ENCODE measurements at places on chromosomes 13 and 19.
A peak's percentile ranks its signal among the peaks of the same experiment; 100 is the strongest.

DNA sequence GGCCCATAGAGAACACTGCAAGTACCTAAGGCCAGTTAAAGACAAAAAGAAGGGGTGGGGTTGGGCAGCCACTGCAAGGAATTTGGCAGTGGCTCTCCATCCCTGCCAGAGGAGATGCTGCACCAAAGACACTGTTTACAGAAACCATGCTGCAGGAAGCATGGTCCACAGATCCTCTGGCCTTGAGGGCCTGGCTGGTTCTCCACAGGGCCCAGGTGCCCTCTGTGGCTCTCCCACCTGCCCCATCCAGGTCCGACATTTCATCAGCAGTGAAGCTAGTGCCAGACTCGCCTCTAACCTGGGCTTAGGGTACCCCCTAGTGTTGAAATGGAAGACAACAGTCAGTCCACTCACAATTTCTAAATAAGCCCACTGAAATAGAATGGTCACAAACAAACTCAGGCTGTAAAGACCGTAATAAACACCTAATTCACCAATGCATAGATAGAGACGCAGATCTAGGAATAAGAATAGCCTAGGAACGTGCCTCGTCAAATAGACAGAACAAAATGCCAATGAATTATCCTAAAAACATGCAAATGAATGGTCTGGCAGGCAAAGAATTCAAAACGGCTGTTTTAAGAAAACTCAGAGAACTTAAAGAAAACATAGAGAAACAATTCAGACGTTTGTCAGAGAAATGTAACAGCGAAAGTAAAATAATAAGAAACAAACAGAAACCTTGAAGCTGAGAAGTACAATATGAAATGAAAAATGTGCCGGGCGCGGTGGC, 23.3 kb downstream of the LYPD4 start:
- DNase-seq = peak; percentile 88

DNA sequence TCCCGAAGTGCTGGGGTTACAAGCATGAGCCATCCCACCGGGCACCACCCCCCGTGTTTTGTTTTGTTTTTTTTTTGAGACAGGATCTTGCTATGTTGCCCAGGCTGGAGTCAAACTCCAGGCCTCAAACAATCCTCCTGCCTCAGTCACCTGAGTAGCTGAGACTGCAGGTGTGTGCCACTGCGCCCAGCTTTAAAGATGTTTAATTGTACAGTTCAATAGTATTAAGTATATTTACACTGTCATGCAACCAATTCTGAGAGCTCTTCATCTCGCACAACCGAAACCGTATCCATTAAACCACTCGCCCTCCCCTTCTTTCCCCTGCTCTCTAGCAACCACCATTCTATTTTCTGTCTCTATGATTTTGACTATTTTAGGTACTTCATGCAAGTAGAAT, 15.6 kb downstream of the NUCB1 start:
- DNase-seq = no peak

GRCh38 chr19:41353466-41354342, at the start of gene TGFB1:
Gene TGFB1 (minus strand): TSS chr19:41353922. CDS start chr19:41353044, 878 bp downstream.
- DNase-seq = peak; percentile 98

GRCh38 chr13:99955107-99955746, 16.3 kb downstream of the ZIC5 start:
- no peak for DNase-seq

DNA sequence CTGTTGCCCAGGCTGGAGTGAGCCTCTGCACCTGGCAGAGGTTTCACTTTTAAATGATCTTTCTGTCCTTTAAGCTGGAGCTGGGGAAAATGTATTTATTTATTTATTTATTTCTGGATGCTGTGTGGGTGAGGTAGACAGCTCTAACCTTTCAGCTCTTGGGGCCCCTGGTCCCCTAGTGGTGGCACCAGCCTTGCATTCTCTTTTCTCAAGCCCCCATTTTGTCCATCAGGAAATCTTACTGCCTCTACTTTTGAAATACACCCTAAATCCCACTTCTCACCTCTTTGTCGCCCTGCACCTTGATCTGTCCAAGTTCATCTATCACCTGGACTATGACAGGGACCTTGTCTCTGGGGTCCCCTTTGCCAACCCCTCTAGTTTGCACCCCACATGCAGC, 2.1 kb upstream of the B9D2 start:
- peak; percentile 47 for DNase-seq

DNA sequence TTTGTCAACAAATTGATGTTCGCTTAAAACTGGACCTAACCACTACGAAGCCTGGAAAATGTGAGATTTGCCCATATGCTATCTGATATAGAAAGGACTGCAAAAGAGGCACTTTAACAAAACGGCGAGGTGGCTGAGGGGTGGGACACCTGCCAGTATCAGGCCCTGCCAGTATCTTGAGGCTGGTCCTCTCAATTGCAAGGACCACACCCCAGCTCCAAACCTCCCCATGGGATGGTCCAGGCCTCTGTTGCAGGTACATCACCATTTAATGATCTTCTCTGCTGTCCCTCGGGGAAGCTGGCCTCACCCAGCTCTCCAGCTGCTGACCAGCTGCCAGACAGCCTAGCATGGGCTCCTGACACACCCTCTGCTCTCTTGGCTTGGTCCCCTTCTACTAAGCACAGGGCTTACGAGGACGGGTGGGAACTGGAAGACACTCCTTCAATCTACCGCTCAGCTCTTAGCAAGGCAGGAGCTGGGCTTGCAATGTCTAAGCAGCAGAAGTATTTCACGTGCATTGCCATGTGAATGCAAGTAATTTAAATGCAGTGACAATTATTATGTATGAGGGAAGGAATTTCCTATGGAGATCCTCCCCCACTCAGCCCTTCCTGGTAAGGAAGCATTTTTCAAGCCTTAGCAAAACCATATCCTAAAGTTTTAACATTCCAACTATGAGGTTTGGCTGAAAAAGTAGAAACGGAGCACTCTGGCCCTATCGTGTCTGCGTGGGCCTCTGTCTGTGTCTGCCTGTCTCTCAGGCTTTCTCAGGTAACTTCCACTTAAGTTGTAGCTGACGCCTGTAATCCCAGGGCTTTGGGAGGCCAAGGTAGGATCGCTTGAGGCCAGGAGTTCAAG, 63.9 kb downstream of the LATS2 start:
- no peak for DNase-seq

GRCh38 chr19:49809160-49809940, 3.7 kb downstream of the FUZ start:
- DNase-seq = peak; percentile 63

DNA sequence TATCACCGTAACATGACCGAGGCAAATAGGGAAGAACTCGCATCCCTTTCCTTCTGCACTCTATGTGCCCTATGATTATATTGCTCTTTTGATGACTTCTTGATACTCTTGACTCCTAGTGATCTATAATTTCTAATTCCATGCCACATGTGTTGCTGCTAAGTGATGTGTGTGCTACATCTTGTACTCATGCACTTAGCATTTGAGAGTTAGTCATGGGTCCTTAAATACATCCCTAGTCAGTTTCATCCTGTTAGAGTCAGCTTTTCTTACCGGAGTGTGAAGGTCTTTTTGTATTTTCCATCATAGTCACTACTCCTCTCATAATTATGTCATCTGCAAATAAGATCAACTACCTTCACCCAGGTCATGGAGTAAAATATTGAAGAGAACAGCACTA, 30.2 kb downstream of the RXFP2 start:
- DNase-seq = no peak

- no peak for DNase-seq
Measured at GRCh38 chr13:72489751-72490150, 237.7 kb downstream of the MZT1 start.

DNA sequence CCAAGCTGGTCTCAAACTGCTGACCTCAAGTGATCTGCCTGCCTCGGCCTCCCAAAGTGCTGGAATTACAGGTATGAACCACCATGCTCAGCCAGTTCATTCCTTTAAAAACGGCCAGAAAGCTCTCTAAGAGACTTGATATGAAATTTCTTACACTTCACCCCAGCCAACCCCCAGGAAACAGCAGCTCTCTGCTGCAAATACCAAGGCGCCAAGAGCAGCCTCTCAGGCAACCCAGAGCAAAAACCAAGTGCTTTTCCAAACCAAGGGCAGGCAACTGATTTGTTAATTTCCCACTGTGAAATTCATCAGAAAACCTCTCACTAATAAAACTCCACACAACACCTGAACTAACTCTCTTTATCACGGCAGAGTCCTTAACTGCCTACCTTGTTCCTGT, 44.9 kb downstream of the LATS2 start:
- DNase-seq = no peak

DNA sequence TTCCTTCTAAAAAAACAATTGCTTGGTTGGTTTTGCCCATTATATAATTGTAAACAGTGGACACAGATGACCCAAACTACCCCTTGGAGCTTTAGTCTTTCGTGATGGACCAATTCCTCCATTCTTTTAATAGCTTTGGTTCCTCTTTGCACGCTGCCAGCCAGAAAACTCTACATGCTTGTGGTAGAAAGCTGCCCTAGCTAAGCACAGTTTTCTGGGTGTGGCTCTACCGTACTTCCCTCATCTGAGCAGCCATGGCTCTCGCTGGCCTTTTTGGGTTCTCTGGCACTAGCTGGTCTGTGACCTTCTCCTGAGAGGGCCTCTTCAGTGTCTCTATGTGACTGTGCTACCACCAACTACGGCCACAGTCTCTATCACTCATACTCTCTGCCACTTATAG, 29.9 kb upstream of the CEBPA start:
- DNase-seq = no peak

DNA sequence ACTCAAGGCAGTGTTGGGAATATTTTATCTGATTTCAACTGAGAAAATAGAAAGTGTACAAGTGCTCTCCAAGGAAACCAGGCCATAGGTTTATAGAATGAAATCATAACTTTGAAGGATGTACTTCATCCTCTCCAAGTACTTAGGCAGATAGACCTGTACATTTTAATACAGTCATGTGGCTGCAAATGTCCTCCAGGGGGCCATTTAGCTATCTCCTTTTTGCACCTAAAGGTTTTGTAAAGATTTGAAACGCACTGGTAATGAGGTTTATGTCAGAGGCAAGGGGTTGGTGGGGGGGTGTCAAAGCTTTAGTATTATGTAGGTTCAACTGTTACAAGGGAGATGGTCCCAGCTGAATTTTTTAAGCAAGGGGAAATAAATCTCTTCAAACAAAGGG, 364.4 kb downstream of the DCT start:
- no peak for DNase-seq

DNA sequence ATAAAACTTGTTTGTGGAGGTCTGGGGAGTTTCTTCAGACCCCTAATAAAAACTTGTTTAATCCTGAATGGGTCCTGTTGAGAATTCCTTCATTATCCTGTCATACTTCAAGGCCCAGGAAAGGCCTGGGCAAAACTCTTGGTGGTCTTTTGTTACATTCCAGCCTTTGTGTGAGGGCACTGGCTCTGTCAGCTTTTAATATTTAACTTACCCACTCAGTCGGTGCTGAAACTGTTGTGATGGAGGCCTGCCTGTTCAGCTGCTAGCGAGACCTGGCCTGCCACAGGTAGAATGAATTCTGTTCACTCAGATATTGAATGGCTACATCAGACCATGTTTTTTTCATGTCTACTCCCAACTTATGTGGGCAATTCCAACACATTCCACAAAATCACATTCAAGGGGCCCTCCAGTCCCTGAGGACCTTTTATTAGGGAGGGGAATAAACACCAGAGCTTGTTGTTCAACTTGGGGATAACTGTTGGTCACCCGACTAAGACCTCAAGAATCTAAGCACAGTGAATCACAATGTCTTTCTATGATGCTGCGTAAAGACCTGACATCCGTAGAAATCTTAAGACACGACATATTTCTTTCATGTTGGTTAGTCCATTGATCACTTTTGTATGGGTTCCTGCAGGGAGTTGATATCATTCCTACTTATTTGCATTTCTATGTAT, 12.5 kb downstream of the NLRP8 start:
- no peak for DNase-seq

GRCh38 chr13:107545946-107546502, 669.3 kb downstream of the LIG4 start:
- no peak for DNase-seq

DNA sequence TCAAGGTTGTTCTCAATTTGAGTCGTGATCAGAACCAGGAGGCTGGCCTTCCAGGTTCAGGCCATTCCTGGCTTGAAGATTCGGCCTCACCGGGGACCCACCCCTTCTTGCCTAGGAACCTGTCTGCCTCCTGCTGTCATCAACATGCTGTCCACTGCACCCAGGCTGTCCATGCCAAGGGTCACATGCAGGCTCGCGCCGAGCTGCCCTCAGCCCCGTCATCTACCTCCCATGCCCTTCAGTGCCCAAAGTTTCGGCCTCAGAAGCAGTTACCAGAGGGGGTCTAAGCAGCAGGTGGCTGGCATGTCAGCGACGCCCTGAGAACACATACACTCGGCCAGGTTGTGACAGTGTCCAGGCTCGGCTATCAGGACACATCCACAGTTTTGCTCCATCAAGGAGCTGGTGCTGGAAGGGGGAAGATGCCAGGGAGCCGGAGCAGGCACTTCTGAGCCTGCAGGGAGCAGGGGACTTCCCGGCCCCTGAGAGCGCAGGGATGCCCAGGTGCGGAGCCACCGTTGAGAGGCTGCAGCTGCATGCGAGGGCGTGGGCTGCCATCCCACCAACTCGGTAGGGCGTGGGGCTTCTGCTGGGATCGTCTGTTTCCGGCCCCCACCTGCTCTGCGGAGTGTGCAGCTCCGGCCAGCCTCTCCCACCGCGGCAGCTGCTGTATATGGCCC, 590.9 kb upstream of the SLITRK5 start:
- no peak for DNase-seq

- DNase-seq = no peak
Measured at GRCh38 chr13:50527612-50528509, 315.6 kb downstream of the DLEU7 start.

- no peak for DNase-seq
Measured at GRCh38 chr19:582497-583197, 7.0 kb upstream of the HCN2 start.

- DNase-seq = no peak
Measured at GRCh38 chr13:49927755-49928154, 8.4 kb downstream of the SPRYD7 start.

GRCh38 chr13:72205773-72206172, 338.8 kb upstream of the DACH1 start:
- no peak for DNase-seq

- no peak for DNase-seq
Measured at GRCh38 chr19:49880162-49880869, 2.8 kb downstream of the TBC1D17 start.

- no peak for DNase-seq
Measured at GRCh38 chr13:79675931-79676660, 195.1 kb downstream of the NDFIP2 start.
